Right atrium auricular region (tissue), 2 donors: ENCODE measurements at places on chromosomes 3 and 15.

DNA sequence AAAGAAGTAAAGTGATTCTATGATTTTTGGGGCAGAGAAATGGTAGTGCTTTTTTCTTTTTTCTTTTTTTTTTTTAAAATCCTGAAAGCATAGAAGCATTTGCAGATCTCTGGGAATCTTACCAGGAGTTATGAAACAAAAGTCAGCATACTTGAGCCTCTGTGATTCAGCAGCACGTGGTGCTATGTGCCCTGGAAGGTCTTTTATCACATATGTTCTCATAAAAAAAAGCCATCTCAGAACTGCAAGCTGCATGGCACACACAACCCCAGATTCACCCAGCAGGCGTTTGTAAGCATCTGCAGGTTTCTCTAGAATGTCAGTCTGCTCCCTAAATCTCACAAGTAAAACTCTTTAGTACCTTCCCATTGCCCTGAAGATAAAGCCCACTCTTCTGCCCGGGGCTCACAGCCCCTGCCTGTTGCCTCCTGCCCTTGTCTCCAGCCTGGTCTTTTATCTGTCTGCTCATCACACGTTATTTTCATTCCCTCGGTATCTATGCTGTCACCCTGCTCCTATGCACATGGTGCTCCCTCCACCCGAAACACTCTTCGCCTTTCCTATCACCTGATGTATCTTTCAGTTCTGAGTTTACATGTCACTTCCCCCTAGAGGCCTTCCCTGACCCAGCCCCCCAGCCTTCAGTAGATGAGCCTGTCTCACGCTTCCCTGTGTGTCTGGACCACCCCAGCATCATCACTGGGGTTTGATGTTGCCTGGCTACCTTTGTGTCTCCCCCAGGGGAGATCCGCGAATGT lies 72.4 kb downstream of the CHDH start:
- DNase-seq = no peak

DNA sequence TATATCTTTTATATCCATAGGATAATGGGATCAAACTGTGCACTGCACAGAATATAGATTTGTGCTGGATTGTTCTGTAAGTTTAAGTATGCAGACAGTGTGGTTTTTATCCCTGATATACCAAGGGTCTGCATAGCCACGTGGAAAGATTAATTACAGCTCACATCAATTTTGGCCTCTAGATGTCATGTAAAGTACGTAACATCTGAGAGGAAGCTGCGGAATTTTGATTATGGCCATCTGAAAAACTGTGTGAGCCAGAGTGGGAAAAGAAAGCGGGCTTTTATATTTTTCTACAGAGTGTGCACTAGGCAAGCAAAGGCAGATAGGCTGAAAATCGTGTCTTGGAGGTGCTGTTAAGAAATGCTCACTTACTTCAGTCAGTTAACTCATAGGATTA lies 562.7 kb downstream of the GBE1 start:
- DNase-seq = no peak

- DNase-seq = no peak
Observed at GRCh38 chr3:13461169-13462124, 18.7 kb upstream of the HDAC11 start.

DNA sequence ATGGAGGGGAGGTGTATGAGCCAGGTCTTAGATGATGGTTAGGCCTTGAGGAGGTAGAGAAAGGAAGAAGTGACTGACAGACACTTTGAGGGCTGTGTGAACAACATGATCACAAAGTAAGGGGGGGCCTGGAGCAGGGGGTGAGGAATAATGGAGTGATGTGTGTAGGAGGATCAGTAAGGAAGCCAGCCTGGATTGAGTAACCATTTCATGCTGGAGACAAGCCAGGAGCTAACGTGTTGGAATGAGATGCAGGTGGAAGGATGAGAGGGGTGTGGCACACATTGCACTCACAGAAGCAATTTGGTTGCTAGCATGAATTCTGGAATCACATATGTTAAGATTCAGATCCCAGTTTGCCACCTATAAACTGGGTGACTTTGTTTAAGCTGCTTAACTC lies 65.5 kb downstream of the BBX start:
- DNase-seq = no peak

DNA sequence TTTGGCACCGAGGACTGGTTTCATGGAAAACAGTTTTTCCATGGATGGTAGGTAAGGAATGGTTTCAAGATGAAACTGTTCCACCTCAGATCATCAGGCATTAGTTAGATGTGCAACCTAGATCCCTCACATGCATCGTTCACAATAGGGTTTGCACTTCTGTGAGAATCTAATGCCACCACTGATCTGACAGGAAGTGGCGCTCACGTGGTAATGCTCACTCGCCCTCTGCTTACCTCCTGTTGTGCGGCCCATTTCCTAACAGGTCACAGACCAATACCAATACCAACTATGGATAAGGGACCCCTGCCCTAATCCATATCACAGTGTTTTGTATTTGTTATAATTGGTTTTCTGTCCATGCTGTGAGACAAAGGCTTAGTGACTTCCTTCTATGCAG lies 58.9 kb downstream of the SLMAP start:
- DNase-seq = no peak

DNA sequence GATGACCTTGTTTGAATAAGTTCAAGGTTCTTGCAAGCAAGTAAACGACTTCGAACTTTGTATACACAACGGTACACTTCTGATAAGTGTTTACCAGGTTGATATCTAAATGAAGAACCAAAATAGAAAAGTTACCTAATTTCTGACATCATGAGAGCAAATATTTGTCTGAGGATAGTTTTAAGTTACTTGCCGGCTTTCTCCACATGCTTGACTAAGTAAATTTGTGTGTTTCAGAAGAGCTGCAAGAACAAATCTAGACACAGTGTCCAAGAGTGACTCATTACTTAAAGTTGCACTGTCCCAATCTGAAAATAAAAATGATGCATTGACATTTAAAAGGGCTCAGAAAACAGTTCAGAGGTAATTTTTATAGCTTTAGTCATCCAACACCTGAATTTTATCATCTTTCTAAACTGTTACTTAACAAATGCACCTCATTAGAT lies 115.1 kb downstream of the HERC1 start:
- DNase-seq = no peak

- no peak for DNase-seq
Observed at GRCh38 chr3:72255791-72256559, 471.0 kb upstream of the PROK2 start.

- DNase-seq = no peak
Observed at GRCh38 chr3:63861306-63861705, 2.3 kb downstream of the THOC7 start.

DNA sequence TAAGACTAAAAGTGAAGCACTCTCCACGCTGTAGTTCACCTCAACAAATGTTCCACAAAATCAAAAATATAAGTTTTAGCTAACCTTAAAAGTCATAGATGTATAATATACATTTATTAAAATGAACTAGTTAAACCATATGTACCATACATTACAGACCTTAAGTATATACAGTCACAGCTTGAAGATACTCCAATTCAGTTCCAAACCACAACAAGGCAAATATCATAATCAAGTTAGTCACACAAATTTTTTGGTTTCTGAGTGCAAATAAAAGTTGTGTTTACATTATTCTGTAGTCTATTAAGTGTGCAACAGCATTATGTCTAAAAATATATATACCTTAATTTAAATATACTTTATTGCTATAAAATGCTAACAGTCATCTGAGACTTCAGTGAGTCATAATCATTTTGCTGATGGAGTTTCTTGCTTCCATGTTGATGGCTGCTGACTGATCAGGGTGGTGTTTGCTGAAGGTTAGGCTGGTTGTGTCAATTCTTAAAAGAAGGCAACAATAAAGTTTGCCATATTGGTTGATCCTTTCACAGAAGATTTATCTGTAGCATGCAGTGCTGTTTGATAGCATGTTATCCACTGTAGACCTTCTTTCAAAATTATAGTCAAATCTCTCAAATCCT lies 736.7 kb downstream of the NSUN3 start:
- no peak for DNase-seq

DNA sequence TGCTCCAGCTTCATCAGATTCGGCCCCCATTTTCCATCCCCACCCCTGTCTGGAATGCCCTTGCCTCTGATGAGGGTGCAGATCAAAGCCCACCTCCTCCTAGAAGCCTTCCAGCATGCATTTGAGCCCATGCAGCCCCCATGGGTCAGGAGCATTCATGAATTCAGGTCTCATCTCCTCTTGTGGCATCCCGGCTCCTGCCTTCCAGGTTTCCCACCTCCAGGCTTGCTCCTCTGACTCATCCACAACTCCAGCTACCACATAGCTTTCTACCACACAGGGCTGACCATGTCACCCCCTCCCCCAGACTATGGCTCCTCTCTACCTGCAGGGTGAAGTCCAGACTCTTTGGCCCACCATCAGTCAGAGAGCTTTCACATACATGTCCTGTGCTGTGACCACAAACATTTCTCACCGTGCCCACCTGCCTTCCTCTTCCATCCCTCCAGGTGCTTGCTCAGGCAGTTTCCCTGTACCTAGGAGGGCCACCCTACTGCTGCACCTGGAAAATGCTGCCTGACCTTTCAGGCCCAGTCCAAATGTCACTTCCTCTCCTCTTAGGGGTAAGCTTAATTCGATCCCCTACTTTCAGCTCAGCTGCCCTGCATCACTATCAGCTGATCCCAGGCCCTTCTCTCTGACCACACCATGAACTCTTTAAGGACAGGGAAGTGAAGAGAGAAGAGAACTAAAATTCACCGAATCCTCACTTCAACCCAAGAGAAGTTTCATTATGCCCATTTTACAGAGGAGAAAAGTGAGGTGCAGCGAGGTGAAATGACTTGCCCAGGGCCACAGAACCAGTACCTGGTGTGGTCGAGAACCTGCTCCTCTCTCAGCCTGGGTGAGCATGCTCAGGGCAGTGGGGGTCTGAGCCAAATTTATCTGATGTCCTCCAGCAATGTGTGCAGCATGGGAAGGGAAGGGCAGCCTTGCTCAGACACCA lies 13.7 kb upstream of the FGD5 start:
- DNase-seq = no peak

DNA sequence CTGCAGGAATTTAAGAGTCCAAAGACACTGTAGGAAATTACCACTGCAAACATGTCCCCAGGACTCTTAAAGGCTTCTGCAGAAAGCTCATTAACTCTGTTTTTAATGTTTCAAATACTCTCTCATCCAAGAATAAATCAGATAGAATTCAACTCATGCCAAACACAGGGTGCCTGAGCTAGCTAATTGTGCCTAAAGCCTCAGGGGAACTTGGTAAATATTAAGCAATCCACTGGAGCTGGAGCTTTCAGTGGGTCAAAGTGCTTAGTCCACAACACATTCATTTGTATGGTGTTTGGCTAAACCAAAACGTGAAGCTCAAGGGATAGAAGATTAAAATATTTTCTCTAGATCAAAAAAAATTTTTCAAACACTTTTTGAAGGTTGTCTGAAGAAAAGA lies 131.4 kb downstream of the THRB start:
- DNase-seq = no peak

DNA sequence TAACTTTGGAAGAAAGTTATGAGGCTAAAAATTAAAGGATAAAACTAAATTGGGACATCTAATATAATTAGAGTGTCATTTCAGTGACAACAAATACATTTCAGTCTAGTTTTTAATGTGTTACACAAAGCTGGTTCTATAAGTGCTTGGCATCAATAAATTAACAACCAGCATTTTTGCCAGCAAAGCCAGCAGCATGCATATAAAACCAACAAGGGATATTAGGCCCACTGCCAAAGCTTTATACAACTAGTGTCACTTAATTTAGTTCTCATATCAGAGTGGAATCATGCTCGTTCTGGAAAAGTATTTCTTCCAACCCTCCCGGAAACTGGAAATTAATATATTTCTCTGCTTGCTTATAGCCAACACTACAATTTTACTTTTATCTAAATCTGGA lies 88.8 kb downstream of the THBS1 start:
- DNase-seq = no peak

DNA sequence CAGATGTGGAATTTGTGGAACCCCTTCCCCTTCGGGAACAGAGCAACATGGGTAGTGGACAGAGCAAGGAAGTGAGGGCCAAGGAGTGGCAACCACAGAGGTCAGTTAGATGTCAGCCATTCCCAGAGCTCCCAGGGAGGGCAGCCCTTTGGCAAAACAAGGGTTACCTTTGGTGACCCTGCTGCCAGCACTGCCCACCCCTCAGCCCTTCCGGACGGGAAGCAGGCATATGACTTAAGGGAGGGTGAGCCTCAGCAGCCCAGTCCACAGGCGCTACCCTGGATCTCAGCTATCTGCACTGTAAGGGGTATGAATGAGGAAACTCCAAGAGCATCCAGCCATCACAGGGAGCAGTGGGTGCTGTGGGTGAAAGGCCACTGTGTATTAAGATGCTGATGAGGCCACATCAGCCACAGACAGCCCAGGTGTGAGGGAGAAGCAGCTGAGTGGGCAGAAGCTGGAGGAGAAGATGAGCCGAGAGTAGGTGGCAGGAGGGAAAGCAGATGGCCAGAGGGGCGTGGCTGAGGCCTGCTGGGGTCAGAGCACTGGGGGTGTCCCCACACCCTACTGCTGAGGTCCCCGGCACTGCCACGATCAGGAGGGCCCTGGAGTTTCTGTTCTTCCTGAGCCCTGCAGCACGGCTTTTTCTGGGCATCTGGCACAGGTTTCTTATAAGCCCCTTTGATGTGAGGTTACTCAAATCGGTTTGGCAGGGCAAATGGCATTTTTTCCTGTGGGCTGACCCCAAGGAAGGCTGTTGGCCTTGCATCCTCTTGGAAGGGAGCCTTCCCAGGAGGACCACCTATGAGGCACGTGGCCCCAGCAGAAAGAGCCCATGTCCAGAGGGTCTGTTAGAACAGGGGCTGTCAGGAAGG lies 6.2 kb downstream of the PLA2G4D start:
- DNase-seq = no peak

GRCh38 chr15:88981244-88982215 lies 68.4 kb upstream of the MFGE8 start:
- no peak for DNase-seq

GRCh38 chr3:188523291-188523690 lies 369.3 kb downstream of the LPP start:
- no peak for DNase-seq
